NCI-H69 (cell line): ENCODE measurements at places on chromosomes 6 and 20.

- peak; percentile 86 for DNase-seq
Observed at GRCh38 chr20:46965477-46965876, 70.8 kb downstream of the EYA2 start.

DNA sequence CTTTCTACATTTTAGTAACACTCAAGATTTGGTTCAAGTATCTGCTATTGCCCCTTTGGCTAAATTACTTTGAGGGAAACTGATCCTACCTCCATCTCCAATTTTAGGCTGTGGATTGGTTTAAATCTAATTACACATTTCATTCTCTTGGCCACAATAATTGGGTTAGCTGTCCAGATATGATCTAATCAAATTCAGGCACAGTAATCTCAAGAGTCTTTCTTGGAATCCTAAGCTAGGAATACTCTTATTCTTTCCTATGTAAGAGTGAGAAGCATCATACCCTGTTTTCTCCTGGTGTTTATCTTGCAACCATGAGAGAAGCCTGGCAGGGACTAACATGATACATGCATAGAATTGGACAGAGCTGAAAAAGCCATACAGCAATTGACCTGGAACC, 300.4 kb upstream of the MARCKS start:
- peak; percentile 69 for DNase-seq

- DNase-seq = peak; percentile 23
Observed at GRCh38 chr6:96704713-96705112, 132.6 kb downstream of the GPR63 start.

GRCh38 chr6:72740135-72740534, 118.3 kb downstream of the KCNQ5 start:
- DNase-seq = no peak

GRCh38 chr20:63060057-63060991, 53.6 kb upstream of the BHLHE23 start:
- DNase-seq = peak; percentile 31

- no peak for DNase-seq
Observed at GRCh38 chr6:88441346-88441745, 275.2 kb upstream of the CNR1 start.
